Stimulated activated CD4-positive, alpha-beta T cell treated with anti-CD3 and anti-CD28 coated beads, Interleukin-15, amount 100 ng/mL, for 48 hours (primary cell): ENCODE measurements at places on chromosomes 13 and 19.

DNA sequence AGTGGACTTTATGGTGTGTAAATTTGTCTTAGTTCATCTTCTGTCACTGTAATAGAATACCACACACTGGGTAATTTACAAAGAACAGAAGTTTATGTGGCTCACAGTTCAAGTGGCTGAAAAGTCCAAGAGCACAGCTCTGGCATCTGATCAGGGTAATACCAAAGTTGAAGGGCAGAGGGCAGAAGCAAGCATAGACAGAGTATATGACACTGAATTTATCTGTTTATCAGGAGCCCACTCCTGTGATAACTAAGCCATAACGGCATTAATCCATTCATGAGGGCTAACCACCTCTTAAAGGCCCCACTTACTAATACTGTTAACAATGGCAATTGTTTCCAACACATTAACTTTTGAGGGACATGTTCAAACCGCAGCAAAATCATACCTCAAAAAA, 4.0 kb upstream of the RFXAP start:
- no peak for DNase-seq

DNA sequence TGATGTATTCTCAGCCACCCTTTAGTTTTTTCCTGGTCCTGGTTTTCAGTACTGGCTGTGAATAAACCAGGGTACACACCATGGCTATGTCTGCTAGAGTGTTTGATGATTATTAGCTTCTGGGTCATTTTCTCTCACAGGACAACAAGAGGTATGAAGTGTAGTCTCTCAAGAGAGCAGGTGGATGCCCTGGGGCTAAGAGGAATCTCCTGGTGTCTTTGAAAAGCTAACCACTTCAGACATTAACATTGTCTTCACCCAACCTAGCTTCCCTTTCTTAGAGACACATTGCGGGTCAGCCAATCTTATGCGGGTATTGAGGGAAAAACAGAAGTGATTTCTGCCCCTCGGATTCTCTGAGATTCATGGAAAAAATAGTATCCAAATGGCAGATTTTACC, 1.6 kb downstream of the ZNF730 start:
- no peak for DNase-seq

- DNase-seq: no peak
Observed at GRCh38 chr13:84810781-84811180, 928.5 kb upstream of the SLITRK1 start.

DNA sequence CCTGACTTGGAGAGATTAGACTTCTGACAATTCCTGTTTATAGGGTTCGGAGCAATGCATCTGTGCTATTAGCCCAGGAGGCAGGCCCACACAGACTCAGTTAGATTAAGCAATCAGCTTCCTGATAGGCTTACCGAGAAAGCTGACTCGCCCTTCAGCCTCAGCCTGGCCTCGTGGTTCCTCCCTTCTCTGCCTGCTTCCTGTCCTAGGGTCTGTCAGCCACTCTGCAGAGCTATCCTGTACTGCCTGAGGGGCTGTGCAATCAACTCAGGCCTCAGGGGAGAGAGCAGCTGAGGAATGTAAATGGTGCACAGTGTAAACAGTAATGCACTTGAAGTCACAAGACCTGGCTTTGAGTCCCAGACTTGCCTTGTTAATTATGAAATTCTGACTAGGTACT, 30.7 kb downstream of the HTR2A start:
- DNase-seq: no peak

DNA sequence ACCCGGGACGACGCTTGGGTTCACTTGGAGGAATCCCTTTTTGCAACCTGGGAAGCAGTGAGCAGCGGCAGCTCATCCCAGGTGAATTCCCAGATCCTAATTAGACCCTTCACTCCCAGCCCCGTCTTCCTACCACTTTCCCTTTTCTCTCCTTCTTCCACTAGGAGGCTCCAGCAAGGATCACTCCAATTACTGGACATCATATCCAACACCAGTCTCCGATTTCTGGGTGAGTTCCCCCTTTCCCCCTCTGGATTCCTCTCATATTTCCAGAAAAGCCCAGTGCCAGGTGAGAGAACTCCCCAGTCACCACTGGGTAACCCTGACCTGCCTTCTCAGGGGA, 17.1 kb upstream of the ZSCAN4 start:
- DNase-seq: no peak

GRCh38 chr13:69793783-69794453, 313.7 kb upstream of the ATXN8OS start:
- no peak for DNase-seq

GRCh38 chr13:45374917-45375316, 33.9 kb upstream of the TPT1 start:
- DNase-seq: no peak

DNA sequence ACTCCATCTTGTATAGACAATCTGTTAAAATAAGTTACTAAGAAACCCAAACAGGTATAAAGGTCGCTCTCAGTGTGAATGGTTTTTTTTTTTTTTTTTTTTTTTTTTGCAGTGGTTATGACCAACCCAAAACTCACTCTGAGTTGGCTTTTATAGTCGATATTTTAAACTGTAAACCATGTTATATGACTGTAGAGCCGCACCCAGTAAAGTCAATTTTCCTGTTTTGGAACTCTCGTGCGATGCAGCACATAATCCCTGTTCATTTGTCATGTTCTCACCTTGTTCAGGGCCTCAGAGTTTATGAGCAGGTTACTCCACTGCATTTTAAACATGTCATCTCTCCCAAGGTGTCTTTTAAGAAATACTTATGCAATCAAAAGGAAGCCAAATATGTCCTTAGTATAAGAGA, 112.5 kb downstream of the KLF5 start:
- no peak for DNase-seq

DNA sequence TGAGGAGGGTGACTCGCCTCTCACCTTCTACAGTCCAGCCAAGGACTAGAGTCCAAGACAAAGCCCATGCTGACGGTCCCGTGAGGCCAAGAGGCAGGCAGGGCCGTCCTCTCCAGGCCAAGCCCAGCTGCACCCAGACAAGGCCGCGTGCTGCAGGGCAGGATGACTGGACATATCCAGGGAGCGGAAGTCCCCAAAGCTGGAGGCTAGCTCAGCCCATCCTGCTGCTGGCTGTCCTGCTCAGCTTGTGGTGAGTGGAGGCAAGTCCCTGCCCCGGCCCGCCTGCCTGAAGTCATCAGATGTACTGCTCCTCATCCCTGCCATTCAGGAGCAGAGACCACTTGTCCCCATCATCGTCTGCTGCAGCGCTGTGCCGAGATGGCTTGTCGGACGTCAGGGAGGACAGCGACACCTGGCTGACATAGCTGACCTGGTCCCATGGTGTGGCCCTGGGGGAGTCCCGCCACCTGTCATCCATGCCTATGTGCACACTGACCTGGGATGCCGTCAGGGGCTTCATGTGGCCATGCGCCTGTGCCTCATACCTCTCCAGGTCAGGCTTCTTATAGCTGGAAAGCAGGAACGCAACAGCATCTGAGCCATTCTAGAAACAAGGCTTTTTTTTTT, 72.8 kb downstream of the CCDC70 start:
- DNase-seq: no peak

DNA sequence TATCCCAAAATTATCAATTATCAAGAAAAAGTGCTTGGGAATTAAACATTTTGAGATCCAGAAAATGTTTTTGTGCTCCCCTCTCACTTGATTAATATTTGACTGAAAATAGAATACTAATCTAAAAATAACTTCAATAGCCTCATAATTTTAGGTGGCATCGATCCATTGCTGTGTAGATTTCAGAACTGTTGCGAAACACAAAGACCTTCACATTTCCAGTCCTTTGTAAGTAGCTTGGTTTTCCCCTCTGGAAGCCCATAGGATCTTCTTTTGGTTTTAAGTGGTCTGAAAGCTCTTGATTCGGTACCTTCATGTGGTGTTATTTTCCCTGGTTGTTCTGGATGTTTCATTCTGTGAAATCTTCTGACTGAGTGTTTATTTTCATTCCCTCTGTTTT, 176.5 kb downstream of the NUFIP1 start:
- no peak for DNase-seq

GRCh38 chr13:24066405-24067295, 93.9 kb upstream of the SPATA13 start:
- no peak for DNase-seq

- DNase-seq: no peak
Observed at GRCh38 chr19:30066781-30067759, 125.0 kb downstream of the URI1 start.

DNA sequence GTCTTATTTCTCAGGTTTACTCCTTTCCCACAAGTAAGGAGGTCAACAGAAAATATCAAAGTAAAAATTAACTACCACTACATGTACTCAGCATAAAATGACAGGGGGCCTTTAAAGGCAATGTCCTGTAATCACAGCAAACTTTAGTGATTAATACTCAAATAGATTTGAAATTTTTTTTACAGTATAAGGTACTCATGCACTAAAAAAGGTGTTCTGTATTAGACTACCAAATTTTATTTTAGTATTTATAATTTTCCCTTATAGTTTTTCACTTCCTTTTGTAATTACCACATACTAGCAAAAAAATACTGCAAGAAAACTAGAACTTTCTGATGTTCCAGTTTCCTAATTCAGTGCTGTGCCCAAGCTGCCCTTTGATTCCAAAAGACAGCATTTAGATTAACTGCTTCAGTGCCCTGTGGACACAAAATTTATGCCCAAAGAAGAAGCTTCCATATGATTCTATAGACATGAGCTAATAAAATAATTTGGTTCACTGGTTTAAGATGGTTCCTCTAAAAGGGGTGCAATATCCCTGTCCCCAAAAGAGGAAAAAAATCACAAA, 70.6 kb downstream of the KLF12 start:
- DNase-seq: no peak

DNA sequence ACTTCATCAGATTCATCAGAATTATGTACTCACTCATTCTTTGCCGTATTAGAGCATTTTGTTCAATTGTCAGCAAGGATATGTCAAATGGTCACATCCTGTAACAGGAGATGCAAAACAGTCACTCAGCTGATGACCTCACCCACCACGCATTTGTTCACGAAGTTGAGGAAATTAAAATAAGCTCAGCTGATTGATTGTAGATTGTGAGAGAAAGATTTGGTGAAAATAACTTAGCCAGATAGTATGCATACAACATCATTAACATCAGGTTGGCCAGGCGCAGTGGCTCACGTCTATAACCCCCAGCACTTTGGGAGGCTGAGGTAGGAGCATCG, 22.6 kb upstream of the CDC16 start:
- DNase-seq: no peak

DNA sequence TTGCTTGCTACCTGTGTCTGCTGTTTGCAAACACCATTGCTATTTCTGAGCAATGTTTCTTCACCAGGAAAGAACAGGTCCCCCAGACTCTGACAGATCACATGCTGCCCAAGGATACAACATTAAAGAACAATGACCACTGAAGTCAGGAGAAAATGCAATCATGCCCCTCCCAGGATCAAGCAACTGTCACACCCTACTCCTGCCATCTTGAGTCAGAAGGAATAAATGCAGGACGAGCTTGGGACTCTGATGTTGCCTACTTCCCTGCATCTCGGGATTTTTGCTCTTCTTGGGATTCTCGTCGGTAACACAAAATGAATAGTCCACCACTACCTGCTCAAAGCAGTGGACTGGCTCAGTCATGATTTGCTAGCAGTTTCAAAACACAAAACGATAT, 490.6 kb downstream of the COG6 start:
- DNase-seq: no peak

DNA sequence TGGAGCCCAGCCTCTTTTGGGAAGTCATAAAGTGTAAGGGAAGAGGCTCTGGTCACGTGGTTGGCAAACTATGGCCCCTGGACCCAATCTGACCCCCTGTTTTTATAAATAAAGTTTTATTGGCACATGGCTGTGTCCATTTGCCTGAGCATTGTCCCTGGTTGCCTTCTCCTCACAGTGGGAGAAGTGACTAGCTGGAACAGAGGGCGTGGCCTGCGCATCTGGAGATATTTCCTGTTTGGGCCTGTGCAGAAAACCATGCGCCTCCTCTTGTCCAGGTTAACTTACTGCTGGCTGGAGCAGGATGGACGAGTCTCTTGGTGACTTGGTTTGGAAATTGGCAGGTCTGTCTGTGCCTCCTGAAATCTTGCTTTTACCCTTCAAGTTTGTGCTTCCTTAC, 48.3 kb downstream of the KDM4B start:
- DNase-seq: no peak

DNA sequence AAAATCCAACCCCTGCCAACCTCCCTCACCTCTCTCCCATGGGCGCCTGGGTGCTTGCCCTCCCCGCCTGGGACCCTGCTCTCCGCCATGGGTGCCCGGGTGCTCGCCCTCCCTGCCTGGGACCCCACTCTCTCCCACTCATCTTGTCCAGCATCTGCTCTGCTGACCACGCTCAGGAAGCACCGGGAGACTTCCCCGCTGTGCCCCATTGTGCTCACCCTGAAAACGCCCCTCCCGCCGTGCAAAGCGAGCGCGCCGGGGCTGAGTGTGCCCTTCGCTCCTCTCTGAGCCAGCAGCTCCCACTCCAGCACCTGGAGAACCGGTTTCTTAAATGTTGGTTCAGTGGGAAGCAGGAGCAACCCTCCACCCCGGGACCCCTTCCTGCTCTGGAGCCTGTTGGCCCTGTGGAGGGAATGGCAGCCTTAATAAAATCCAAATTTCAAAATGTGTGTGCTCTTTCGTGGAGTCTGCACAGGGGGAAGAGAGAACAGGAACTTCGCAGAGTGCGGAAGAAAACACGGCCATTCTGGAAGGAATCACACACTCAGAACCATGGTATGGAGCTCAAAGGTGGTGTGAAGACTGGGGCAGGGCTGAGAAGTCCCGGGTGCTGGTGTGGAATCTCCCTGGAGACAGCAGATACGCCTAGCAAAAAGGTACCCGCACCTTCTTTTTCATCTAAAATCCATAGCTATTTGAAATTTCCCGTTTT, 23.1 kb upstream of the CDC16 start:
- no peak for DNase-seq

DNA sequence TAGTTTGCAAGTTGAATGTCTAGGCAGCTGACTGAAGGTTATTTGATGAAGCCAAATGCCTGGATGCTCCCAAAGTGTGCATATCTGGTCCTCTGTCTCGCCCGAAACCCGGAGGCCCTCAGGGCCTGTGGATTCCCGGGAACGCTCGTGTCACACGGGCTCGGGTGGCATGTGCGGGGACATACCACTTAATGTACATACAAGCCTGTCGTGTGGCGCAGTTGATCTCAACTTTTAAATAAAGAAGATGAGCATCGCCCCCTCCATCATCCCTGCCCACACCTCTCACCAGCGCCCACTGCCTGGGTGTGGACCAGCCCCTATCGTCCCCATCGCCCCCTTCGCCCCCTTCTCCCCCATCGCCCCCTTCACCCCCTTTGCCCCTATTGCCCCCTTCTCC, 33.9 kb downstream of the ATP11A start:
- DNase-seq: no peak

- no peak for DNase-seq
Observed at GRCh38 chr13:98300956-98301641, 124.0 kb upstream of the RNF113B start.
